ENCODE measurements at places on chromosomes 1 and 21.

DNA sequence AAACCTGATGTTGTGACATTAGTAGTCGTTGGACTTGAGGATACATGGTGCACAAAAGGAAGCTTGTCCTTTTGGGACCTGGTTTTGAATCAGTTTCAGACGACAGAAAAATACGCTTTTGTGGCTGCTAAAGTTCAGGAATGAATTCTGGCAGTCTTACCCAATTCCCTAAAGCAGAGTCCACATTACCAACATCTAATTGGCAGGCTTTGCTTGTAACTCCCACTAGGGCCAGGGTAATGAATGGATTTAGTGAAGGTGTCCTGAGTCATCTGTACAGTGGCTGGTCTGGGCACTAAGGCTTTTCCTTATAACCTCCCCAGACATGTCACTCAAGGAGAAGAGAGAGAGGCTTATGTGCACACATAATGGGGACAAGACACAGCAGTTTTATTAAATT is 66.2 kb upstream of the RNPC3 start:
- no peak for DNase-seq

GRCh38 chr1:201170533-201171062 is 16.3 kb upstream of the TMEM9 start:
- DNase-seq: peak; percentile 86

DNA sequence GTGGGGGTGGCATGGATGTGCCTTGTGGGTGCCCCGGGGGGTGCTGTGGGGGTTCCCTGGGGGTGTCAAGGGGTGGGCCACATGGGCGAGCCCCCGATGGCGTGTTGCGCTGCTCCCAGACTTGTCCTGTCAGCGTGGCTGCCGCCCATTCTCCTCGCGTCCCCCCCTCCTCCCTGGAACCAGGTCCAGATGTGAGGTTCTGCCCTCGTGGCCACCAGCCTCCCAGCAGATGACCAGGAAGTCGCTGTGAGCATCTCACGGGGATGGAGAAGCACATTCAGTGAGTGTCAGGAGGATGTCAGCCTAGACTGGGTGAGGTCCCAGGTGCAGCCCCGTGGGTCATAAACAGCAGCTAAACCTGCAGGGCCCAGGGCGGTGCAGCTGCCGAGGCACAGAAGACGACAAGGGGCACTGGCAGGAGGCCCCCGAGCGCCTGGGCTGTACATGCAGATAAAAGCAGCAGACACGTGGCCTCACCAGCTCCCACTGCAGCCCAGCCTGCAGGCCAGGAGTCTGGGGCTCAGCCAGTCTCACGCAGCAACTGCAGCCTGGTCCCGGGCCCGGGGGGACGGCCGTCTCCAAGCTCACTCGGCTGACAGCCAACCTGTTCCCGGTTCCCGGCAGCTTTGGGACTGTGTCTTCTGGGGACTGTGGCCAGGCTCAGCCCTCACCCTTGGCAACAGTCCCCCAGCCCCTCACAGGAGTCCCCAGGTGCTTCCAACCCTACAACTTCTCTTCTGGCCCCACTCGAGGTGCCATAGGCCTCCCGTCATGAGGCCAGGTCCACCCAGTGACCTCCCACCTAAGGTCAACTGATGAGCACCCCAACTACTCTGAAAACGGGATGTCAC is 17.5 kb upstream of the COL6A2 start:
- DNase-seq: no peak

DNA sequence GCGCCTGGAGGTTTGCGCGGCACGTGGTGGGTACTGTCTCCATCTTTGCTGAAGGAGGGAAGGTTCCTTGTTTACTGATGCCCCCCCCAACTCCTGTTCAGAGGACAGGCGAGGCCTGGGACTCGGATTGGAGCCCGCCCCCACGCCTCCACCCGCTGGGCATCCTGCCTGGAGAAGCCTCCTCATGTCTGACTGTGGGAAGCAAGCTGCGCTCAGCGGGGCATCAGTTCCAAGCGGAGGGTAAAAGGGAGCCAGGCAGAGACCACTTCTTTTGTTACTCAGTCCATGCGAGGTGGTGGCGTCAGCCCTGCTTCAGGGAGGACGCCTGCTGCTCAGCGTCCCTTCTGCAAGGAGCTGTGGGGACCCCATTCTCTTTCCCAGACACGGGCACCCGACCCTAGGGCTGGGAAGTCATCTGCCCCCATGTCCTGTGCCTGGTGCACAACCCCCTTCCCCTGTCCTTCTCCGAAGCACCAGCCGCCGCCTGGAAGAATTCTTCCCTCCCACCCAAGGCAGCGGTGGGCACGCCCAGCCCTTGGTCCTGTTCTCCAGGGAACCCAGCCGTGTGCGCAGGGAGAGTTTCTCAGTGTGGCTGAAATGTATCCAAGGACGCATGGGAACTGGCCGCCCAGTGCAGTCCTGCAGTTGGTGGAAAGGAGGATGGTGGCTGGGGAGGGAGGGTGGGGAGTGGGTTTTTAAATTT is 414.0 kb downstream of the CAMTA1 start:
- no peak for DNase-seq

GRCh38 chr1:177020851-177021589 is 143.5 kb downstream of the ASTN1 start:
- DNase-seq: no peak

DNA sequence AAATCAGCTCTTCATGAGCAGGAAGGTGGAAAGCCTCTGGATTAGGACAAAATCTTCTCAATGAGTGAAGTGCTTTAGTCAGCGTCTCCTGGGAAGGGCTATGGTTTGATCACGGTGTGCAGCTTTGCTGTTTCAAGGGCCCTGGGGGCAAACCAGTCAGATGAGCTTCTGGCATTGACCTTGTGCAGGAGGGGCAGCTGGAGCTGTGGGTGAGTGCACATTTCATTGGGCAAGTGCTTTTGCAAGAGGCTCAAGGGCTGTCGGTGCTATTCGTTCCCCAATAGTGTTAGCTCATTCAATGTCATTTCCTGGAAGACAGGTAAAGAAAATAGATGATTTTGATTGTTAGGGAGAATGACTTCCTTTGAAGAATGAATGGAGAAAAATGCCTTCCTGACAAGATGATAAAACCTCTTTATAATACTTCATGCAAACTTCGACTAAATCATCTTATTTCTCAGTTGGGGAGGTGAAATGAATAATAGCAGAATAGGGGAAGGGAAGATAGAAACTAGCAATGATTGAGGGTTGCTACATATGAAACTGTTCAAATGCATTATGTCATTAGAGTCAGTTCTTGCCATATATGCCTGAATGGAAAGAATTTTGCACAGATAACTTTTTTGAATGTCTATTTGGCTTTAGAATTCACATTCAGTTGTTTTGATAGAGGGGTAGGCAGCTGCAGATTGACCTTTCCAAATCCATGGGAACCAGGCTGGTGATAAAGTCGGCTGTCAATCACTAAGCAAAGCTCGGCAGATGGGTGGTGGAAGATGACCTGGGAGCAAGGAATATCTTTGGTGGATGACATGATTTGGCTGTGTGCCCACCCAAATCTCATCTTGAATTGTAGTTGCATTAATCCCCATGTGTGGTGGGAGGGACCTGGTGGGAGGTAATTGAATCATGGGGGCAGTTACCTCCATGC is 12.9 kb upstream of the DISC1 start:
- no peak for DNase-seq

GRCh38 chr1:62530516-62531154 is 66.7 kb upstream of the ANGPTL3 start:
- peak; percentile 64 for DNase-seq

GRCh38 chr1:184533915-184534314 is 147.1 kb downstream of the C1orf21 start:
- DNase-seq: no peak

- peak; percentile 24 for DNase-seq
Observed at GRCh38 chr21:38806942-38807284, 1.2 kb downstream of the ETS2 start.

DNA sequence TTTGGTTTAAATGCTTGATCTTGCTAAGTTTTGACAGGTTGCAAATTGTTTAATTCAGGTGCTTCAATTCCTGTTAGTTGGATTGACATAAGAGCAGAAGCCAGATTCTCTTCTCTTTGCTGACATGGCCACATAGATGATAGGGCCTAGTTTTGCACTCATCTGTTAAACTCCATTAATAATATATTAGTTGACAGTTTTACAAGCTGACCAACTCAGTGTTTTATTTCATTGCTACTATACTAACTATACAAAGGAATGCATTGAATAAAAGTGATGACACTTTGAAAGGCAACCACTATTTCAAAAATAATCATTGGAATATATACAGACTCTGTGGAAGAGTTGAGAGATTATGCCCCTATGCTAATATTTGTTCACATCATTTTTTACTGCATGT is 255.6 kb upstream of the DPYD start:
- no peak for DNase-seq

- no peak for DNase-seq
Observed at GRCh38 chr1:245441689-245442088, 286.9 kb downstream of the KIF26B start.

DNA sequence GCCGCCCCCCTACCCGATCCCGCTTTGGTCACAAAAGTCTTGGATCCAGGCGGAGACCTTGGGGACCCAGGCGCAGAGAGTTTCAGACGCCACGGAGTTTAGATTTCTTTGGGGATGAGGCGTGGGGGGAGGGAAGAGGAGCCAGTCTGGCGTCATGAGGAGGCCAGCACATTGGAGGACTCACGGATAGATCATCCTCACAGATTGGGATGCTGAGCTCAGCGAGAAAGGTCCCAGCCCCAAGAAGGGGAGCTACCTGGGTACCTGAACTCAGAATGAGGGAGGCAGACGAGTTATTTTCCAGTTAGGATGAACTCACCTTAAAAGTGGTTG is 393 bp downstream of the ELAPOR1 start:
- DNase-seq: no peak

GRCh38 chr1:113118266-113118665 is 45.3 kb downstream of the LRIG2 start:
- DNase-seq: no peak

DNA sequence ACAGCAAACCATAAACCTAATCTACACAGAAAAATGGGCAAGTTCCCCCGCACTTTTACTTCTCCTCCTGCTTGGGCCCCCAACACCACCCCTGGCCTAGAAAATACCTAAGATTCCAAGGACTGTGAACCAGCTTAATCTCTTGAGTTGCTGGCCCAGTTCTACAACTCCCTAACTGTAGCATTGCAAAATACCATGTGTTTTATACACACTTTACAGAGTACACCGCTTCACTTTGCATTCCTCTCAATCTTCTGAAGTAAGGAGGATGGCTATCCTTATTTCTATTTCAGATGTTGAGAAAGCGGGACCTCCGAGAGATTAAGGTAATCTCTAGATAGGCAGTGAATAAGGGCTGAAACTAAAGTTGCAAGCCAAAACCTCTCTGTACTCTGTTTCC is 408.3 kb upstream of the NR5A2 start:
- DNase-seq: no peak

- no peak for DNase-seq
Observed at GRCh38 chr21:34261841-34262468, 101.9 kb upstream of the KCNE2 start.

GRCh38 chr1:6367381-6368012 is 26.1 kb downstream of the ACOT7 start:
- no peak for DNase-seq

DNA sequence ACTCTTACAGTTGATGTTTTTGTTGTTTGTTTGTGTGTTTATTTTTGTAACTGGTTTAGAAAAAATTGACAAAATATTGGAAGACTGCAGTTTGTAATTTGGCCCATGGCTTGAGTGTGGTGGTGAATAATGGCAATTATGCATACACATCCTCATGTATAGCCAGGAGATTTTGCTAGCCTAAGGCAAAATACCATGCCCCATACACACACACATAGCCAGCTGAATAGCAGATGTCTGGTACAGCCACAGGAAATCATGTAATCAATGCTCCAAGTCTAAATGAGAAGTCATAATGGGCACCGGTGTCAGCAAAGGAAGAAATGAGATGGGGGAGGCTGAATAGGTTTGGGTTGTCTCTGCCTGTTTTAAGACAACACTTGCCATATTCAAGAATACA is 135.2 kb upstream of the COA6 start:
- no peak for DNase-seq

- no peak for DNase-seq
Observed at GRCh38 chr1:112702067-112702395, 4.9 kb downstream of the RHOC start.

DNA sequence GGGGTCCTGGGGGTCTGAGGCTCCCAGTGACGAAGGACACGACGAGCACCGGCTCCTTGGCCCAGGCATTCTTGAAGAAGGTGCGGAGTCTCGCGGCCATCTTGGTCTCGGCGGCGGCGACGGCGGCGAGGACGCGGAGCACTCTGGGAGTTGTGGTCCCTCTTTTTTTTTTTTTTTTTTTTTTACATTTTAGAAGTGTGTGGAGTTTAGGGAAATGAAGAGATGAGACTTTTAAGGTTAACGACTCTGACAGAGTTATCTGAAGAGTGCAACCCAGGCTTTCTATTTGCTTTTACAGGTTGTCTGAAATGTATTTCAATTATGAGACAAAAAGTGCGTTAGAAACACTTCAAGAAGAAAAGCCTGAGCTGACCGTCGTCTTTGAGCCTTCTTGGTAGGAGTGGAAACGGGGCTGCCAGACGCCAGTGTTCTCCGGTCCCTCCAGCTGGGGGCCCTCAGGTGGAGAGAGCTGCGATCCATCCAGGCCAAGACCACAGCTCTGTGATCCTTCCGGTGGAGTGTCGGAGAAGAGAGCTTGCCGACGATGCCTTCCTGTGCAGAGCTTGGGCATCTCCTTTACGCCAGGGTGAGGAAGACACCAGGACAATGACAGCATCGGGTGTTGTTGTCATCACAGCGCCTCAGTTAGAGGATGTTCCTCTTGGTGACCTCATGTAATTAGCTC is 9.7 kb downstream of the OR2B11 start:
- DNase-seq: peak; percentile 63

- peak; percentile 80 for DNase-seq
Observed at GRCh38 chr1:179709841-179710329, 33.2 kb upstream of the FAM163A start.

GRCh38 chr1:183461350-183461749 is 10.9 kb upstream of the SMG7 start:
- no peak for DNase-seq

DNA sequence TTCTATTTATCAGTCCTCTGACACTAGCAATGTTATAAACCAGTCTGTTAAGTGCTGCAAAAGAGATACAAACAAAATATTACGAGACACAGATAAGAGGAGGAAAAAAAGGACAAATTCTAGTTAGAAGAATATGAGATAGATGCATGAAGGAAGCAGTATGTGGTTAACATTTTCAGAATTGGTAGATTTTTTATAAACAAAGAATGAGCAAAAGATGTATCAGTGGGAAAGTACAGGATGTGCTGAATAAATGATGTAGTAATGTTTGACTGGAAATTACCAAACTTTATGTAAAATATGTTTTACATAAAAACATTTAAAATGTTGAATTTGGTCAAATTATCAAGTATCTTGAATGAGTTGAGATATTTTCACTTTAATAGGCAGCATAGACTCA is 574.2 kb downstream of the NUF2 start:
- DNase-seq: no peak
